H9 (cell line): ENCODE measurements at places on chromosomes 6 and 20.

DNA sequence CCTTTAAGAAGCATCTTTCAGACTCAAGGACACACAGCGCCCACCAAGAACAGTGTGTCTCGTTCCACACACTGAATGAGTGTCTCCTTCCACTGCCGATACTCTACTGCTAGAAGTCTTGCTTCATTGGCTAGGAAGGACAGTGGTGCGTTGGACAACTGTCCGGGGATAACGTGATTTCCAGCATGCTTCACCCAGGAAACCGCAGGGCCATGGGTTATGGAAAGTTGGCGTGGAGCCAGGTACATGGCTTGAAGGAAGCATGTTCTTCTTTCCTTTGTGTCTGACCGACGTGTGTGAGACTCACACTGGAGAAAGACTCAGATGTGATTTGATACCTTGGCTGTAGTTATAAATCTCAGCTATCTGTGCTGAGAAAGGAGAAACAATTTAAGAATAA, 73.2 kb downstream of the SMOC2 start:
- DNase-seq = no peak

GRCh38 chr20:4780245-4780644, 58.5 kb downstream of the PRND start:
- no peak for DNase-seq

DNA sequence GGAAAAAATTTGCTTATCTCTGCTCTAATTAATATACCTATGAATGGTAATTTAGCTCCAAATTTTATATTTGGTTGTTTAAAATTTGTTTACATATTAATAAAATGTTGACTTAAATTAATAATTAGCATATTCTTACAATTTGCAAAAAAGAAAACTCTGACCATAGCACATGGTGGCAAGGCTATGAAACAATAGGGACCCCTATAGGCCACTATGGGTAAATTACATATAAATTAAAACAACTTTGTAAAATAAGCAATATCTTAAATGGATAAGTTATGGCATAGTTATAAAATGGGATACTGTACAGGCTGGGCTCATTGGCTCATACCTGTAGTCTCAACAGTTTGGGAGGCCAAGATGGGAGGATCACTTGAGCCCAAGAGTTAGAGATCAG, 76.0 kb downstream of the MKKS start:
- DNase-seq = no peak

GRCh38 chr20:59453759-59454560, 150.4 kb upstream of the PHACTR3 start:
- no peak for DNase-seq

- no peak for DNase-seq
These were observed 1247.9 kb upstream of the MAP3K7 start for GRCh38 chr6:91834813-91835212.

GRCh38 chr6:91241946-91242613, 655.2 kb upstream of the MAP3K7 start:
- DNase-seq = no peak

DNA sequence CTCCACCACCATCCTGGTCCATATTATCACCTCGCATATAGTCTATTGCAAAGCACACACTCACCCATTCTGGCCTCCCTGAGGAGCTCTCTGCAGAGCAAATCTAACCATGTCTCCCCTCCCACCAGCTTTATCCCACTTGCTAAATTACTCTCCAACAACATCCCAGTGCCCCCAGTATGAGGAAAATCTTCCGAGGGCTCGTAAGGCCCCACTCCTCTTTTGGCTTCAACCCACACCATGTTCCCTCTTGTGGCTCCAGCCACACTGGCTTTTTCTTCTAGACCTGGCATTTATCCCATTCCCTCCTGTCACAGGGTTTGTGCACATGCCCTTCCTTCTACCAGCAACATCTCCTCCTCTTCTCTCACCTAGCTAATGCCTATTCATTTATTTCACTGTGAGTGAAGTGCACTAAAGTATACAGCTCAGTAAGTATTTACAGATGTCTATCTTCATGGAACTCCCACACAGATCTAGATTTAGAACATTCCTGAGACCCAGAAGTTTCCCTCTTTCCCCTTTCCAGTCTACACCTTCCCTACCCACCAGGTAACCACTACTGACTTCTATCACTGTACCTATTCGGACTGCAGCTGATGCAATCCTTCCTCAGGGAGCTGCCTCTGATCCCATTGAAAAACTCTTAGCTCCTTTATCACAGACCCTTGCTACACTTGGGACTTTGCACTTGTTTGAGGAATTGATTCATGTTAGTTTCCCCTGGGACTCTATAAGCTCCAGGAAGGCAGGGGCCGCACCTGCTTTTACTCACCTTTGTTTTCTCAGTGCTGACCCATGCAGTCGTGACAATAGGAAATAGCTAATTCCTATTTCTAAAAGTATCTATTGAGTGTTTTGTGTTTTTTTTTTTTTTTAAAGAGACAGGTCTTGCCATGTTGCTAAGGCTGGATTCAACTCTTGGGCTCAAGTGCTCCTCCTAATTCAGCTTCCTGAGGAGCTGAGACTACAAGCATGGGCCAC, 15.5 kb downstream of the MRPL14 start:
- no peak for DNase-seq

DNA sequence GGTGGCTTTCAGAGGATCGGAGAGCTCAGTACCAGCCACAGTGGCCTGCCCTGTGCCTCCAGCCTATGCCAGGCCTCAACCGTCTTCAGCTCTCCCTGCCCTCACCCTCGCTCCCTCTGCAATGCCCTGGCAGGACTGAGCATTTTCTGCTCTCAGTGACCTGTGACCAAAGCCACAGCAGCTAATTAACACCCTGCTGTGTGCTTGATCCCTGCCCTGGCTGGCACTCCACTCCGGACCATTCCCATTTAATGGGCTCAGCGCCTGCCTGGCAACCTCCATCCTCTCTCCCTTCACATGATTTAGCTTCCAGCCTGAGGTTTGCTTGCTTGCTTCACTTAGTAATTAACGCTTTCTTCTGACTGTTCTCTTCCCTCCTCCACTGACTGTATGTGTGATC, 287.5 kb downstream of the LRFN2 start:
- DNase-seq = no peak

DNA sequence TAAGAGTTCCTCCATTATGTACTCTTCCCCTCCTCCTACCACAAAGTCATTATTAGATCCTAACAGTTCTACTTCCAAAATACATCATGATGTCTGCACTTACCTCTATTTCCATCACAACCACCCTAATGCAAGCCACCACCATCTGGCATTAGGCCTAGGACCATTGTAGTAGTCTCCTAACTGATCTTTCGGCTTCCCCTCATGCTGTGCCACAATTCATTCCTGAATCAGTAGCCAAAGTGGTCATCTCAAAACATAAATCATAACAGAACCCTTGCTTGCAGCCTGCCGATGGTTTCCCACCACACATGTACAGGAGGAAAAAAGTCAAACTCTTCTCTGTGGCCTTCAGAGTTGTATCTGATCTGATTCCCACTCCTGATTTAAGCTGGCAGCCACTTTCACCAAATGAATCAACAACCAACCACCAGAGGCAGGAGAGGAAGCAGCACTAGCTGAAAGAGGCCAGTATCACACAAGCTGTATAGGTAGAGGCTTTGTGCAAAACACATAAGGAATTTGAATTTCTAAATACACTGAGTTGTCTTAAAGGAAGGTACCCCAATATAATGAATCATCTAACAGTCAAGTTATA, 26.1 kb downstream of the FAM184A start:
- DNase-seq = no peak

- DNase-seq = no peak
These were observed 7.7 kb downstream of the ADGRF1 start for GRCh38 chr6:47034421-47034820.

DNA sequence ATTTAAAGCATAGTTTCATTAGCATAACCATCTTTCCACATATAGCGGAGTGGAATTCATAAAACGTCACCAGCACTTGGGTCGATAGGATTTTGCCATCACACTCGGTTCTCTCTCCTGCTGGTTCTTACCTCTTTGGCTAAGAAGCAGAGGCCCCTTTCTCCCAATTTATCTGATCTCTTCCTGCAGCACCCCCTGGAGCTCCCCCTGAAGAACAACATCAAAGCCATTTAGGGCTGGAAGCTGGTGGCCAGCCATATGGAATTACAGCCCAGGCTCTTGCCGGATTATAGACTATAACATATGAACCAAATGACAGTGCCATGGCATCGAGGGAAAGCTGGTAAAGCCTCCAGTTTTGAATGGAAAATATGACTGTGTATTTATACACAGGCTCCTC, 6.4 kb upstream of the KIF6 start:
- peak; percentile 51 for DNase-seq

- DNase-seq = no peak
These were observed 121.7 kb upstream of the BTBD3 start for GRCh38 chr20:11796026-11796425.

DNA sequence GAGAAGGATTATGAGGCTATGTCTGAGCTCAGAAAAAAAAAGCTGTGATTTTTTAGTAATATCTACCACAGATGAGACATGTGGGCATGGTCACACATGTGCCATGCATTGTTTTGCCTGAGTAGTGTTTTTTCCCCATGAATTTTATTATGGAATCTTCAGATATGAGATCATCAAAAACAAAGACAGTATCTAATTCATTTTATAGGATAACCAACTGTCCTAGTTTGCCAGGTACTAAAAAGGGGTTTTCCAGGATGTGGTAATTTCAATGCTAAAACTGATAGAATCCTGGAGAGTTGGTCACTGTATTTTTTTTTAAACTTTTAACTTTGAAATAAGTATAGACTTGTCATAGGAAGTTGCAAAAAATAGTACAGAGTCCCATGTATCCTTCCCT, 127.4 kb upstream of the MAP3K7 start:
- no peak for DNase-seq

- DNase-seq = peak; percentile 64
These were observed 19.0 kb upstream of the UTRN start for GRCh38 chr6:144266091-144266649.

DNA sequence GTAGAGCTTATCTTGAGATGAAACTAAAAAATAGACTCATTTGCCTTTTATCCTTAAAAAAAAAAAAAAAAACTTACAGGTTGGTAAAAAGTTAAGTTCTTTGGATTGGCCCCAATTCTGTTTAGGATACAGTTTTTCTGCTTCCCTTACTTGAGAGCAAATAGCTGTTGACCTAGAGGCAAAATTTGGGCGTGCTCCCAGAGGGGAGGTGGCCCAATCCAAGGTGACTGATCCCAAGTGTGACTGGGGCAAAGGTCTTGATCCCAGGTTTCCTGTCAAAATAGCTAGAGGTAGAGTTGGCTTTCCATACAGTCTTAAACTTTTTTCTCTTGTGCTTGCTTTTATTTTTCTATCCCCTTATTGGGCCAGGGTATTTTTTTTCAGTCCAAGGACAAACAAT, 363.8 kb upstream of the AGPAT4 start:
- DNase-seq = no peak

DNA sequence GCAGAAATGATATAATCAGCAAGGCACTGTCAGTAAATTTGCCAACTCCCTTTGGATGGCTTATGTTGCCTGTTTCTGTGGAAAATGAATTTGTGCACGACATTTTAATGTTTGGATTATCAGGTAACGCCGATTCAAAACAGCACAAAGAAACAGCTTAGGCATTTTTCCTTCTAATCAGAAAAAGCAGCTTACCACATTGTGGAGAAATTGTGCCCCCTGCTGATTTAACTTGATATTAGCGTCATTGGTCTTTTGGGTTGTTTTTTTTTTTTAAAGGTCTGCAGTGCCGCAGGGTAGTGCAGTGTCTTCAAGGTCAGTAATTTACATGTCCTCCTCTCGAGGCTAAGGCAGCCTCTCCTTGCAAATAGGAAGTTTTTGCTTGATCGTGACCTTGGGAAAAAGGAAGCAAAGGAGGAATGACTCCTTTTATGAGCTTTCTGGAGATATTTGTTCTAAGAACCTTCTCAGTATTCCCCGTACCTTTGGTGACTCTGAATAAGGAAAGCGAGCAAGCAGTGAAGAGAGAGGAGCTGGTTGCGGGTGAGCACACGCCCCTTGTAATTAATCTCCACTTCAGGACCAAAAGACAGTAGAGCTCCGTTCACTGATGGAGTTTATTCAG, 79.1 kb downstream of the ELOVL4 start:
- peak; percentile 38 for DNase-seq

GRCh38 chr20:3753098-3753497, 14.5 kb downstream of the ADISSP start:
- peak; percentile 81 for DNase-seq

DNA sequence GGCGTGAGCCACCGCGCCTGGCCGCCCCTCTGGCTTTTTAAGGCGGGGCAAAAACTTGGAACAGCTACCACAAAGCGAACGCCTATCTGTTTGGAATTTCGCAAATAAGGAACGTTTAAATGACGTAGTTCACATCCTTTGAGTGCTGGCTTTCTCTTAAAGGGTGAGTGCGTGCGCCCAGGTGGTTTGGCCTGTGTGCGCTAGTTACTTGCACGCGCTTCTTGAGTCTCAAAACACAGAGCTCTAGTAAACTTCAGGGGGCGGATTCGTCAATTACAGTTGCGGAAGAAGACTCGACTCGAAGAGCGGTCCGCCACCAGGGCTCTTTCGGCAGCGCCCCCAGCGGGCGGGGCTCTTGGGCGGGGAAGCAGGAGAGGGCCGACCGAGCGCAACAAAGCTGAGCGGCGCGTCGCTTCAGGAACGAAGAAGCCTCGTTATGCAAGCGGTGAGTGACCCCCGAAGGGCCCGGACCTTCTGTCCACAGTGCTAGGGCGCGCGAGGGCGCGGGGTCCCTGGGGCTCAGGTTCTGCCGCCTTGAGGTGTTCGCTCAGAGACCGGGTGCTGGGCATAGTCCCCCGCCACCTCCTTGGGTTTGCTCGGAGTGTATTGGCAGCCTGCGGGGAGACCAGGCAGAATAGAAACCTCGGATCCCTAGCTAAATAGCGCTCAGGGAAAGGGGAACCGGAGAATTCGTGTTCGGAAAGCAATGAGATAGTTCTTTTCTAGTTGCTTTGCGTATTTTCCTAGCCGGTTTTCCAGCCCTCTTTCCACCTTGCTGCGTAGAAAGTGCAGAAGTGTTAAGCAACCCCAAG, at the start of gene SYCP2L:
TSS of gene SYCP2L (plus strand) at position 362 of the 812 bp plus-strand sequence. CDS start at position 437, 75 bp downstream.
- DNase-seq = peak; percentile 90

DNA sequence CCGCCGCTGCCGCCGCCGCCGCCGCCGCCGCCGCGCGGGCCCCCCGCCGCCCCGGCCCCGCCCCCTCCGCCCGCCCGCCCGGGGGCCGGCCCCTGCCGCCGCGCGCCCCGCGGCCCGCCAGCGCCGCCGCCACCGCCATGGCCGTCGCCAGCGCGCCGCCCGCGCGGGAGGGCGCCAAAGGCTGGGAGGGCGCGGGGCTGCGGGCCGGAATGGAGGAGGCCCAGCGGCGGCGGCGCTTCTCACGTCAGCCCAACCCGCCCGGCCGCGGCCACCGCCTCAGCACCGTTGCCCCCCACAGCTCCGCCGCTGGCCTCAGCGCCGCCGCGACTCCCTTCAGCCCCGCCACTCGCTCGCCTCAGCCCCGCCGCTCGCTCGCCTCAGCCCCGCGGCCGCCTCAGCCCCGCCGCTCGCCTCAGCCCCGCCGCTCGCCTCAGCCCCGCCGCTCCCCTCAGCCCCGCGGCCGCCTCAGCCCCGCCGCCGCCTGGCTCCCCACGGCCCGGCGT, 258 bp downstream of the PHF10 start:
- no peak for DNase-seq

DNA sequence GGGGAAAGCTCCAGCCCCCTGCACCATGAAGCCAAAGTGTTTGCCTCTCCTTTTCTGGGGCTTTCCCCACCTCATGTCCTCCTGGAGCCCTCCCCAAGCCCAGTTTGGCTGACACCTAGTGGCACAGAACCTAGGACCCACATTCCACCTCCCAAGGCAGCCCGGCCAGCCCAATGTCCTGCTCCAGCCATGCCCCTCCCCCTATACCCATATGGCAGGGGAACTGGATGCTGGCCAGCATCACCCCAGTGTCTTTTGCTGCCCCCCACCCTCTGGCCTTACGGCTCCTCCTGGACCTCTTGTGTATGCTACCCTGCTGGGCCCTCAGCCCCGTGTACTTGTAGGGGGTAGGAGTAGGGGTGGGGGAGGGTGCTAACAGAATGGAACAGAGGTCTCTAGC, 170.1 kb downstream of the KIF6 start:
- DNase-seq = peak; percentile 35
